Activated T-helper 1 cell treated with anti-CD3 and anti-CD28 coated beads, Interleukin-12 subunit alpha, Interleukin-12 subunit beta, Interleukin-2, Interleukin-4 antibody, amounts not matched to agents 30 ng/mL and 10 ng/mL and 1 ng/mL, durations not matched to agents 14 hours and 24 hours and 36 hours (primary cell): ENCODE measurements at places on chromosomes 11 and 22. TPM values are rescaled to one million over a fixed set of nuclear protein-coding genes. Genes with fewer than 3 reads are reported as not detected.

MMP8 gene
- not detected in 2 replicates for total RNA-seq

EXPH5 gene
- 0.56 and 0.65 TPM in 2 replicates for total RNA-seq

MUC2 gene
- not detected in 2 replicates for total RNA-seq

GRM5 gene
- total RNA-seq, result not detected in 2 replicates
